Dermis blood vessel endothelial cell (primary cell): ENCODE measurements at places on chromosomes 2 and 18. TPM values are rescaled to one million over a fixed set of nuclear protein-coding genes. Genes with fewer than 3 reads are reported as not detected.
A peak's percentile ranks its signal among the peaks of the same experiment; 100 is the strongest.

TUBA3E gene
- total RNA-seq, result not detected in 2 replicates

RGPD3 gene
- total RNA-seq, result 0.33 and 0.51 TPM in 2 replicates

DNA sequence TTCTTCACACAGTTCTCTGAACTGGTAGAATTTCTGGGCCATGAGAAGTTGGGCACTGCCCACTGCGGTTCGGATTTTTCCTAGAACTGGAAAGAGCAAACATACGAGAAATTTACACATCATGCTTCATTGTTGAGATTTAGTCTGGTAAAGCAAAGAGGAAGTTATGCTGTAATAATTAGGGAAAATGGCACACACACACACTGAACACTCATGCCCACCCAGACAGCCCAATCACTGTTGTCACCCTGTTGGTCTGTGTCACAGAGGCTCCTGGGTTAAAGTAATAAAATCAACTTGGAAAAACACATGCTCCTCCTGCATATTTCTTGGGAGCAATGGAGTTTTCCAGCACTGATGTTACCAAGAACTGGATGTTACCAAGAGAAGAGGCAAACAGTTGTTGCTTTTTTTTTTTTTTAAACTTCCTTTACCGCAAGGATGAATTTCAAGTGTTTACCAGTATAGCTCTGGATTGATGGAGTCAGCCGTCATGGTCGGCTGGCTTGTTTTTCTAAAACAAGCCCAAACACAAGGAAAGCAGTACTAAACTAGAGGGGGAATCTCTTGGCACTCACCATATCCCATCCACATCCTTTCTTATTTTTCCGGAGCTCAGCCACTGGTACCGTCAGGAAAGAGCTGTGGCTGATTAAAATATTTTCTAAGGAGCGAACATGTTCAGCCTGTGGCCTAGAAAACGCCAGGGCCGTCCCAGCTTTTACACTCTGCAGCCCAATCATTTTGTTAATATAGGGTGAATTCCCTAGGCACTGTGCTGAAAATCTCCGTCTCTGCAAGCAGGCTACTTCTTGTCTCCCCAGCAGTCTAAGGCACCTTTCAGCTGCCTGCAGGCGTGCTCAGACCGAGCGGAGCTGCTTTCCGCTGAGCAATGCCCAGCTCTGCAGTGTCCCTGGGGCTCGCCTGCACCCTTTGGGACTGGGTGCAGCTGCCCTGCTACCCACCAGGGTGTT is 58.9 kb downstream of the TGIF1 start:
- no peak for DNase-seq

RBKS gene
- 0.98 and 1.2 TPM in 2 replicates for total RNA-seq

- DNase-seq, result no peak
These were observed 466.0 kb downstream of the NR4A2 start for GRCh38 chr2:155866477-155866876.

- DNase-seq, result peak; percentile 2
These were observed 89.4 kb downstream of the TMEM131 start for GRCh38 chr2:97906307-97906706.

MYCN gene
- 12.2 and 19.6 TPM in 2 replicates for total RNA-seq

DNA sequence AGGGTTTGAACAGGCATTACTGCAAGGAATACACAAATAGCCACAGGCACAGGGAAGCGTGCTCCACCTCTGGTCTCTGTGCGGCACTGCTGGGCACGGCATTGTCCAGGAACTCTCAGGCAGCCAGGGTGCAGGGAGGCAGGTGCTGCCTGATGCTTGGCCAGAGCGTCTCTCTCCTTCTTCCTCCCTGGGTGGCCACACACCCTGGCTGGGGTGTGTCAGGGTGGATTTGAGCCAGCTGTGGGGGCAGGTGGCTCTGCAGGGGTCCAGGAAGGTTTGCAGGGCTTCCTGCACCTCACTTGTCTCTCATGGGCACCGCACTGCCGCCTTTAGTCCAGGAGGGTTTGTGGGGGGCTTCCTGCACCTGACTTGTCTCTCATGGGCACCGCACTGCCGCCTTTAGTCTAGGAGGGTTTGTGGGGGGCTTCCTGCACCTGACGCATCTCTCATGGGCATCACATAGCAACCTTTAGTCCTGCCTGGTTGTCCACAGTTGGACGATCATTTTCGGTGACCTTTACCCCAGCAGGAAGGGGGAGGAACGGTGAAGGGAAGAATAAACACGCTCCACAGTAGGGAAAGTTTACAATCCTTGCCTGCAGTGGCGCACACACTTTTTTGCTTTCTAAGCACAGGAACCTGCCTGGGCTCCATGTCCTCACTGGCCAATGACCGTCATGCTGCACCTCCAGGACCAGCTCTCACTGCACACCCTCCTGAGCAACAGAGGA is 332.9 kb downstream of the EIPR1 start:
- no peak for DNase-seq
